ENCODE measurements at places on chromosomes 2 and 18.

DNA sequence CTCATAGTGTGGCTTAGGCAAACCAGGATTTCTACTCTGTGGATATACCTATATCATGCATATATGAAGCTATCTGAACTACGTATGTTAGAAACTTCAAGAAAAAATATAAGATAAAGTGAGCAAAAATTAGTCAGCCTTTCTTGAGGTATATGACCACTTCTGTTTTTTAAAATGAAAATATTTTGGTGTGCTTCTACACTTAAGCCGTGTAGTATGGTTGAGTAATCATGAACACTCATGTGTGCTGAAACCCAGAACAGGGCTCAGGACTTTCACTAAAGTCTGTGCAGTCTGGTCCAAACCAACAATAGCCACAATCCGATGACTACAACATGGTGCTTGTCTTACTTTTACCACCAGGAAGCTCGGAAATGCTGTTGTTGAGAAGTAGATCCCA lies 48.9 kb upstream of the TMEM177 start:
- no peak for DNase-seq

DNA sequence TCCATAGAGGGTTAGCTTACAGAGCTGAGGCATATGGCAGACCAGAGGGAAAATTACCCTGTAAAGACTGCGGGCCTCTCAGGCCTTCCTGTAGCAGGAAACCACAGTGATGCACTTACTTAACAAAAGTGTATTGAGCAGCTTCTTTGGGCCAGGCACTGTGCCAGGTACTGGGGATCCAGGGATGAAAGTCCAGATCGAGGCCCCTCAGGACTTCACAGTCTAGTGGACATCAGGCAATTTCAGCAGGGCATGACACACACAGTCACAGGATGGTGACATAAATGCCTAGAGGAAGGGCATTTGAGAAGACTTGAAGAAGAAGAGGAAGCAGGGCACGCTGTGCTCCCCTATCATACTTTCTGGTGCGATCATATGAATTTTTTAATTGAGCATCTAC lies 71.7 kb downstream of the MARCO start:
- no peak for DNase-seq

DNA sequence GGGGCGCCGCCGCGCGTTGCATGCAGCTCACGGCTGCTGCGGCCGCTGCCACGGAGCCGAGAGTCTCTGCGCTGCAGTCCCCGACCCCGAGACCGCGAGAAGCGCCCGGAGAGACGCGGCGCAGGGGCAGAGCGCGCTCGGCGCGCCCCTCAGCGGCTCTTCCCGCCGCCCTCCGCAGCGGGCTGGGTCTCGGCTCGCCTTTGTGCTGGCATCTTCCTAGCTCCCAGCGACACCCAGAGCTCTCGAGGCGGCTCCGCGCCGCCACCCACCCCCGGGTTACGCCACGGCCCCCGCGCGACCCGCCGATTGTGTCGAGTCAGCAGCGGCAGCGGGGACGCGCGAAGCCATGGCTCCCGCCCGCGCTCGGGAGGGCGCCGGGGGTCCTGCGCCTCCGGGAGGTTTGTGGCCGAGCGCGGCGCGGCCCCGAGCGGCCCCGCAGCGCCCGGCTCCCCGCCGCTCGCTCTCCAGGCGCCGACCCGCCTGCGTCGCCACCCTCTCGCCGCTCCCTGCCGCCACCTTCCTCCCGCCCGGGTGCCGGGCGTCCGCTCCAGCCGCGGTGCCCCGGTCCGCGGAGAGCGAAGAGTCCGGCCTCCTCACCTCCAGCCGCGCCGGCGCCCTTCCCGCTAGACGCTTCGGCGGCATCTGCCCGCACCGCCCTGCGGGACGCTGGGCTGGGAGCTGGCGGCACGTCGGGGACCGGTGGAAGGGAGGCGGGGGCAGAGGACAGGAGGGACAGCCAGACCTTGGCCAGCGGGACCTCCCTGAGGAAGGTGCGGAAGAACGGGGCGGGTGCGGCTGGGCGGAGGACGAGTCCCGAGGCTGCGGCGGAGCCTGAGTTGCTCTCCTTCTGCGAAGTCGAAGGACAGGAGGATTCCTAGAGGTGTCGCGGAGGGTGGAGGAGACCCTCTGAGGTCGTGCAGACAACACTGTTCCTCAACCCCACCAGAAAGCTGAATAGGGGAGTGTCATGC lies 46.3 kb upstream of the CCDC150 start:
- DNase-seq = no peak

DNA sequence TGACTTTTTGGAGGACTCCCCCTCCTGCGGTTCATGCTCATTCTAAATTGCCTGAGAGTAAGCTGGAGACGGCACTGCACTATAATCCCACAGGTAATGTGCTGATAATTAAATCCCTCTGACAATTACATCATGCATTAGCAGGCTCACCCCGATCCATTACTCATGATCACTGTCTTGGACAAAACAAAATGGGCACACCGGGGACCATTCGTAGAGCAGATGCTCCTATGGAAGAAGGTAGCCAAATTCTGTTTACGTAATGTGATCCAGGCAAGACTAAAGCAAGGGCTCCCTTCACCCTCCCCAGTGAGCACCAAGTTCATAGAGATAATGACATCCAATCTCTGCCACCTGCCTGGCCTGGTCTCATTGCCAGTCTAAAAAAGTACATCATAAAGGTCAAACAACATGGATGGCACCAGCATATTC lies 657.1 kb upstream of the SOX11 start:
- no peak for DNase-seq

GRCh38 chr2:236973343-236973980 lies 112.2 kb upstream of the COPS8 start:
- DNase-seq = no peak

- DNase-seq = no peak
Measured at GRCh38 chr2:180359522-180360282, 352.6 kb upstream of the CWC22 start.

- no peak for DNase-seq
Measured at GRCh38 chr2:85797263-85797660, 43.5 kb downstream of the ATOH8 start.

DNA sequence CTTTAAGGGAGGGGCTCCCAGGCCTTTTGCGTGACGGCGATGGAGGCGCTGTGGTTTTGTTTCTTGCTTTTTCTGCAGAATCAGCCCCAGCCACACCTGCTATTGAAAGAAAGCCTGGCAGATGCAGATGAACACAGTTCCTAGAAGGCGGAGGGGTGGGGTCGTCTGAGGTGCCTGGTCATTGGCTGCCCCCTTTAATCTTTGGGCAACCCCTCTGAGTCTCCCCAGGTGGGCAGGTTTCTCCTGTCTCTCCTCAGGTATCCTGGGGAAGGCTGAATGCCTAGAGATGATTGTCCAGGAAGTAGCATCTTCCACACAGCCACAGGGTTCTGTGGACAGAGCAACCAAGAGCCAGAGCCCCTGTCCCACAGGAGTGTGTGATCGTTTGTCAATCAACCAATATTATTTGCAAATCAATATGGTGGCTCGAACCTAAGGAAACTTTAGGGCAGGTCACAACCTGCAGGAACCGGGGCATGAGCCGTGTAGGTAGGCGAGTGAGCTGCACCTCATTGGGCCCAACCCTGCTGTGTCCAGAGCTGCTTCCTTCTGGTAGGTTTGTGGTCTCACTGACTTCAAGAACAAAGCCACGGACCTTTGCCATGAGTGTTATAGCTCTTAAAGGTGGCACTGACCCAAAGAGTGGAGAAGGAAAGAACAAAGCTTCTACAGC lies 104.3 kb downstream of the NDUFA10 start:
- DNase-seq = no peak

DNA sequence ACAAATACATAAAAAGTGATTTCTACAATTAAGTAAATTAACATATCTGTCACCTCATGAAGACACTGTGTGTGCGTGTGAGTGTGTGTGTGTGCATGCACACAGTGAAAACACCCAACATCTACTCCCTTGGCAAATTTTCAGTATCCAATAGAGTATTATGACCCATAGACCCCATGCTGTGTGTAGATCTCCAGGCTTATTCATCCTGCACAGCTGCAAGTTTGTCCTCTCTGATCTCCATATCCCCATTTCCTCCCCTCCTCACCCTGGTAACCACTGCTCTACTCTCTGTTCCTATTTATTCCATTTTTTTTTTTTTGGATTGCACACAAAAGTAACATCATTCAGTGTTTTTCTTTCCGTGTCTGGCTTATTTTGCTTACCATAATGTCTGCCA lies 391.0 kb downstream of the SOX11 start:
- DNase-seq = no peak

DNA sequence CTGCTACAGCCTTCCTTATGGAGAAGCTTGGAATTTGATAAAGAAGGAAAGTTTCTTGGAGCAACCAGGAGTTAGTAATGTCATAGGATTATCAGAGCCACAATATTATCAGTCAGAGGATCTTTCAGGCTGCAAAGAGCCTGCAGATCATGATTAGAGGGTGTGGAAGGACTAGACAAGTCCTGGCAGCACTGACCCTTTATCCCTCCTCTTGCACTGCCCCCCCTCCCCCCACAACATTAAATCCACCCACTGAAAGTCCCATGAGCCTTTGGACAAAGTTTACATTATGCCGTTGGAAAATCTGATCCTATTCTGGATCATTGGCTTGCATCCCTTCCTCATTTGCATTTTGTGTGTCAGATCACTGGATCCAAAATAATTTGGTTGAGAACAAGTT lies 18.7 kb upstream of the IMPA2 start:
- no peak for DNase-seq

- DNase-seq = no peak
Measured at GRCh38 chr18:29188760-29189159, 1011.8 kb upstream of the CDH2 start.

DNA sequence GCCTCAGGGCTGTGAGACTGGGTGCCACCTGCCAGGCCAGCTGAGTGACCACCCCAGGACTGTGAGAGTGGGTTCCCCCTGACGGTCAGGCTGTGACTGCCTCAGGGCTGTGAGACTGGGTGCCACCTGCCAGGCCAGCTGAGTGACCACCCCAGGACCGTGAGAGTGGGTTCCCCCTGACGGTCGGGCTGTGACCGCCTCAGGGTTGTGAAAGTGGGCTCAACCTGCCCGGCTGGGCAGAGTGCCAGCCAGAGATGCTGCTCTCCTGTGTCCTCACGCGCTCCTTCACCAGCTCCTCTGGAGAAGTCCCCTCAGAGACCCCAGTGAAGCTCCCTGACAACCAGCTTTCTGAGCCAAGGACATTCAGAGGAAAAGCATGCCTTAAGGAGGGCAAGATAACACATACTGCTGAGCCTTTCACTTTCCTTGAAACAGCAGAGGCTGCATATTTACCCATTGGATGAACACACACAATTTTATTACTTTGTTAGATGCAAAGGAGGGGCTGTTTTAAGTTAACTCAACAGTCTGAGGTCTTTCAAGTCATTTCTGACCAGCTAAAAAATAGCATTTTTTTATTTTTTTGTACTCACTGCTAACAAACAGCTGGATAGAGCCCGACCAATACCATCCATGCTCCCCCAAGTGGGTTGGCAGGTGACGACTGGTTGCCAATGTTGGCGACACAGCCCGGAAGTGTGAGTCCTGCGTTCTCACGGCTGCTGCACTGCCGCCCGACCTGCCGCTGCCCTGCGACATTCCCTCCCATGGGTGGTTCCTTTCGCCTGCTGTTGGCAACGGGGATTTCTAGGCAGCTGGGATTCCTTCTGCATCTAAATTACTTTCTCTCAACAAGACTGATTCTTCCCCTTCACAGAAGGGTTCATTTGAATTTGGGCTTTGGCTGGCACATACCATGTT lies 70.7 kb downstream of the NDUFA10 start:
- no peak for DNase-seq

- no peak for DNase-seq
Measured at GRCh38 chr18:45890606-45891005, 65.1 kb downstream of the SIGLEC15 start.

All from central memory CD4-positive, alpha-beta T cell (primary cell).